ENCODE measurements at places on chromosomes 11 and 22.

DNA sequence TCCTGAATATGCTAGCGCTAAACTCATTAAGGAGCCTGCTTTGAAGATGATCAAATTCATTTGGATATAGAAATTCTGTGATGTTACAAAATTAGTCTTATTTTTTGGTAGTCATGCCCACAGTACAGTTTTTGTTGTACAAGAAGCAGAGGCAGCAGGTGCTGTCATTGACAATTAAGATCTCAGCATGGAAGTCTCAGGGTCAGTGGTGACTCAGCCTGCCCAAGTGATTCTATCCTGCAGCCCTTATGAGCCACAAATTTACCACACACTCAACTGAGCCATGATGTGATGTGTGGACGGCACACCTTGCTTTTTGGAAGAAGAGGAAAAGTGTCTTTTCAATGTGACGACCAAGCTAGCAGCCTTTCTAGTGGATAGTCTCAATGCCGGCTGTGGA lies 153.6 kb upstream of the SORL1-AS1 start:
- no peak for DNase-seq

DNA sequence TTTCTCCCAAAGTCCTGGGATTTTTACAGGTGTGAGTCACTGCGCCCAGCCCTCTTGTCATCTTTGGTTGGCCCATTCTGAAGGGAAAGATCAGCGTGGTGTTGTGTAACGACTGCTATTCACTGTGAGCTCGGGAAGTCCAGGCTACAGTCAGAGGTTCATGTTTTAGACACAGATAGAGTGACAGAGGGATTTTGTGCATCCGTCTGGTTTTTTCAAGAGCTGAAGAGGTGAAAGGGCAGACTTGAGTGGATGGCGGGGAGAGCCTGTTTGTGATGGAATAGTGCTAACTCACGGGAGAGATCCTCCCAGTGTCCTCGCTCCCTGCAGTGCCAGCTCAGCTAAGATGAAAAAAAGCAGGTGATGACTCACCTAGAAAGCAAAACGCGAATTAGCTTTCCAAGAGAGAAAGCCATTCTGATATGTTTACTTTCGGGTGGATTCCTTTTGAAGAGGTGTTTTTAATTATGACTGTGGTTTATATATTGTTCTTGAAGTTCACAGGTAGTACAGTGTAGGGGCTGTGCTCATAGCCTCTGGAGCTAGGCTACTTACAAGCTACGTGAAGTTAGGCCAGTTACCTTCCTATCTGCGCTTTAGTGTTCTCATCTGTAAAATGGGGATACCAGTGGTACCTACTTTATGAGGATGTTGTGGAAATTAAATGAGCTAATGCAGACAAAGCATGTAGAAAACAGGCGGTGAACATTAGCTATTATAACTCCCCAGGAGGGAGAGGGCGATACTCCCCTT lies 67.2 kb downstream of the C11orf91 start:
- no peak for DNase-seq

DNA sequence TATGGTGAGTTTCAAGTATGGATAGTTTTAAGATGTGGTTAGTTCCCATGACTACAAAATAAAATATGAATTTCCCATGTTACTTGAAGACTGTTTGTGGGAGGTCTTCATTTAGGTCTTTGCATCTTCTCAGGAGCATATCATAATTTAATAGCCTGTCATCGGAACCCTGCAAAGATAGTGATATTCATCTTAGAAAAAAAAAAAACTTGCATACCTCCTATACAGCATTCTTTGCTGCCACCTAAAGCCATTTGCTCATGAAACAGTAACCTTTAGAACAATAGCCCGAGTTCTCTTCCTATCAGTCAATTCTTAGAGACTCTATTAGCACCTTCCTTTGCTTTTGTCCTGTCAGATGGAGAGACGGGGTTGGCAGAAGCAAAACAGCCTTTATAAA lies 75.3 kb downstream of the ARFGAP2 start:
- DNase-seq = no peak

DNA sequence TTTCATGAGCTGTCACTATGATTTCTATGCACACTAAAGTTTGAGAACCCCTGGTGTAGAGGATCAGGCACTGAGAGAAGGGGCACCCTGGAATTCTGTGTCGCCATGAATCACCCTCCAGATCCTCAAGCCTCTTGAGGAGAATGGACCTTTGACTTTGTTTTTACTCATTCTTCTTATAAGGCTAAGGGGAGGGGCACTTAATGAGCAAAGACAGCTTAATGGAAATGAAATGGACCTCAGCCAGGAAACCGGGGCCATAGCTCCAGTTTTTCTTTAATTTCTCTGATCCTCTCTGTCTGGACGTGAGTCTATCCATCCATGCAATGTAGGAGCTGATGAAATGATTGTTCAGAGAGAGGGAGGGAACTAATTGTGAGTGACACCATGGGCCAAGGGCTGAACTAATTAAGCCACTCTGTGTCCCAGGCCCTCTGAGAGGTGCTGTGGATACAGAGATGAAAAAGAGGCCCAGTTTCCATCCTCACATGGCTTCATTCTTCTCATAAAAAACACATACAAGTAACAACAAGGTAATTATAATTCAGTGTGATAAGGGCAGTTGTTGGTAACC lies 32.8 kb downstream of the OR2AT4 start:
- DNase-seq = no peak

GRCh38 chr11:93116641-93117441 lies 81.0 kb downstream of the SLC36A4 start:
- no peak for DNase-seq

DNA sequence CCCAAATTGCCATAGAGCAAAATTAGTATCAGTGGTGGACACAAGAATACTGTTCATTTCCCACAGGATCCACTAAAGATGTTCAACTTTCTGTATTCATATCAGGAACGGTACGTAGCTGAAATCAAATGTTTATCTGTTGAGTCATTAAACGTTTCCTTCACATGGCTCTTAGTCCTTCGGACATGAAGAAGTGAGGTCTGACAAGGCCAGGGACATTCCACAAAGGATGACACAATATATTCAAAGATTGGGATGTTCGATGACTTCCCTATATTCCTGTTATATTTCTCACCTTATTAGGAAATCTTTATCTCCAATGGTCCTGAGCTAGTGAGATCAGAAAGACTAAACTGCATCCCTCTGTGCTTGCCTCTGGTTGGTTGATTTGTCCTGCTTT lies 129.0 kb downstream of the ETS1 start:
- no peak for DNase-seq
